ENCODE measurements at places on chromosomes 3 and 15. TPM values are rescaled to one million over a fixed set of nuclear protein-coding genes. Genes with fewer than 3 reads are reported as not detected.

The SLC28A2 gene
- total RNA-seq, result not detected

The TICRR gene
- 8.5 TPM for total RNA-seq

The SPINK8 gene
- not detected for total RNA-seq

The CTDSPL gene
- 38.8 TPM for total RNA-seq

The IQGAP1 gene
- total RNA-seq, result 284 TPM

The UBE2E1 gene
- 130 TPM for total RNA-seq

The ADGRG7 gene
- total RNA-seq, result not detected

The AGBL1 gene
- total RNA-seq, result not detected

The MINDY4B gene
- not detected for total RNA-seq

The TSEN2 gene
- 24.5 TPM for total RNA-seq

The GADL1 gene
- total RNA-seq, result not detected

The GOLGA6L9 gene
- 4.1 TPM for total RNA-seq

The ECE2 gene
- total RNA-seq, result not detected

The ANKRD63 gene
- total RNA-seq, result not detected

The STARD9 gene
- 2.9 TPM for total RNA-seq

The CCRL2 gene
- not detected for total RNA-seq

The TMC3 gene
- not detected for total RNA-seq

The HAUS2 gene
- 22.6 TPM for total RNA-seq

The CRYGS gene
- total RNA-seq, result 4.0 TPM
